ENCODE measurements at places on chromosomes 5 and 9. TPM values are rescaled to one million over a fixed set of nuclear protein-coding genes. Genes with fewer than 3 reads are reported as not detected.

DNA sequence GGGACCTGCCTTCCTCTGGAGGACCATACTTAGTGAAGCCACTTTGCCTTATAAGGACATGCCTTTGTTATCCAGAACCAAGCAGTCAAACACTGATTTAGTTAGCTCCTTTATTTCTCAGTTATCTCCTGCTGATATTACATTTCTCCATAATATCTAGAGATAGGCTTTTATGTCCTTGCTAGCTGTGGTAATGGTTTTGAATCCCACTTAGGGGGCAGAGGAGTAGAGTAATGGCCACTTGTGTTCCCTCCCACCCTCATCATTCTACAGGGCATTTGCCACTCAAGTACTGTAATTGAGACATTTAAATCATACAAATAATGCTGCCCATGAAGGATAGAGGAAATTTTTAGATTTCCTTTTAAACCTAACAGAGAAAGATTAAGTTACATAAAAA lies 80.9 kb downstream of the DOCK8 start:
- H3K27ac ChIP-seq = no peak overlapping the region
- no peaks in the 10 kb centered on the region for H3K4me1 ChIP-seq
- no peaks in the 10 kb centered on the region for H3K36me3 ChIP-seq
- H3K4me3 ChIP-seq = no peak overlapping the region
- no peak for DNase-seq

- no peaks in the 10 kb centered on the region for H3K36me3 ChIP-seq
- H3K27ac ChIP-seq = peak overlapping the region; percentile 28
- H3K27me3 ChIP-seq = no peaks in the 10 kb centered on the region
Measured at GRCh38 chr9:26326563-26326962, 566.0 kb downstream of the CAAP1 start.

- no peaks in the 10 kb centered on the region for H3K36me3 ChIP-seq
- H3K4me3 ChIP-seq = no peak overlapping the region
- DNase-seq = no peak
- no peaks in the 10 kb centered on the region for H3K27me3 ChIP-seq
- H3K4me1 ChIP-seq = no peaks in the 10 kb centered on the region
Measured at GRCh38 chr5:44048276-44048984, 340.8 kb downstream of the FGF10 start.

- H3K4me3 ChIP-seq = no peak overlapping the region
- no peaks in the 10 kb centered on the region for H3K27me3 ChIP-seq
- no peaks in the 10 kb centered on the region for H3K36me3 ChIP-seq
Measured at GRCh38 chr9:72338631-72339030, 26.4 kb downstream of the ZFAND5 start.

- H3K36me3 ChIP-seq = no peaks in the 10 kb centered on the region
- no peak overlapping the region for H3K27ac ChIP-seq
- no peak overlapping the region for H3K4me3 ChIP-seq
- DNase-seq = peak; percentile 66
- no peaks in the 10 kb centered on the region for H3K27me3 ChIP-seq
Measured at GRCh38 chr5:147558826-147559225, 49.0 kb upstream of the DPYSL3 start.

DOLPP1 gene
- polyA plus RNA-seq = 20.4 TPM
